ENCODE measurements at places on chromosomes 4 and X.

GRCh38 chrX:38216642-38217041 is 4.0 kb downstream of the SRPX start:
- DNase-seq = no peak

- no peak for DNase-seq
Measured at GRCh38 chr4:95080969-95081368, 323.2 kb downstream of the BMPR1B start.

DNA sequence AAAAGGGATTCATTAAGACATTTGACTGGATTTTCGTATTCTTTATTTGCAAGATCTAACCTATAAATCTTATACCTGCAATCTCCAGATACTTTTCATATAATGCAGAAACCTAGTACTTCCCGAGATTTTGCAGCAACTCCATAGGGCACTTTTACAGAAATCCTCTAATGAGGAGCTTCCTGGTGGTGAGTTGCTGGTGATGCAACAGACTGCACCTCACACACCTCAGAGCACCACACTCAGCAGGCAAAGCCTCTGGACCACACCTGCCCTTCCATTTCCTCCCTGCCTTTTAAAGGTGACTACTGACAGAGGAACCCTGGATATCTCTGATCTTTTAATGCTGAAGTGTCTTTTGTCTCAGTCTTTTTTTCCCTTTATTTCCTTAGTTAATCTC is 289.4 kb downstream of the TRAM1L1 start:
- DNase-seq = no peak

GRCh38 chr4:176464748-176465147 is 145.0 kb downstream of the SPCS3 start:
- no peak for DNase-seq

- DNase-seq = no peak
Measured at GRCh38 chrX:46236411-46236810, 308.8 kb downstream of the ZNF674 start.

GRCh38 chr4:104352211-104352610 is 142.5 kb downstream of the CXXC4 start:
- DNase-seq = no peak

GRCh38 chrX:39782276-39782675 is 315.5 kb downstream of the BCOR start:
- no peak for DNase-seq

DNA sequence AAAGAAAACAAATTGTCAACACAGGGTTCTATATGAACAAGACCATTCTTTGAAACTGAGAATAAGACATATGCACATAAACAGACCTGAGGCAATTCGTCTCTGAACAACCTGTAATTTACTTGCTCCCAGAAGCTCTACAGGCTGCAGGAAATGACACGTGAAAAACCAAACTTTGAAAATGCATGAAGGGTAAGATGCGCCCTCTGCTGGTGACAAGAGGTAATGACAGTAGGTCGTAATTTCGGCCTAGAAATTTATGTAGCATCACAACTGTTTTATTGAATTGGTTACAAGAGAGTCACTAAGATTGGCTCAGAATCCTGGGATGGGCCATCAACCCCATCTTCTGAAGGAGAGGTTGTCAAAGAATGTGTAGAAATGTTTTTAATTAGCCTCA is 276.5 kb downstream of the PPP4R3C start:
- DNase-seq = peak; percentile 1

- DNase-seq = no peak
Measured at GRCh38 chrX:35351212-35351611, 408.6 kb downstream of the FAM47B start.

GRCh38 chrX:145631461-145631951 is 186.1 kb upstream of the SLITRK2 start:
- DNase-seq = no peak

DNA sequence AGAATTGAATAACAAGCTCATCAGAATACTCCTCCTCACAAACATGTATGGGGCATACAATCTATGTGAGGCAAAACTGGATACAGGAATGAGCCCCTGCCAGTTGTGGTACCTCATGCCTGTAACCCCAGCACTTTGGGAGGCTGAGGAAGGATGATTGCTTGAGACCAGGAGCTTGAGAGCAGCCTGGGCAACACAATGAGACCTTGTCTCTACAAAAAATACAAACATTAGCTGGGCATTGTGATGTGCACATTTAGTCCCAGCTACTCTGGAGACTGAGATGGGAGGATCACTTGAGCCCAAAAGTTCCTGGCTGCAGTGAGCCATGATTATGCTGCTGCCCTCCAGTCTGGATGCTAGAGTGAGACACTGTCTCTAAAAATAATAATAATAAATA is 611.0 kb downstream of the NLGN4X start:
- DNase-seq = no peak

GRCh38 chr4:99437723-99438404 is 2.7 kb upstream of the ADH7 start:
- no peak for DNase-seq

DNA sequence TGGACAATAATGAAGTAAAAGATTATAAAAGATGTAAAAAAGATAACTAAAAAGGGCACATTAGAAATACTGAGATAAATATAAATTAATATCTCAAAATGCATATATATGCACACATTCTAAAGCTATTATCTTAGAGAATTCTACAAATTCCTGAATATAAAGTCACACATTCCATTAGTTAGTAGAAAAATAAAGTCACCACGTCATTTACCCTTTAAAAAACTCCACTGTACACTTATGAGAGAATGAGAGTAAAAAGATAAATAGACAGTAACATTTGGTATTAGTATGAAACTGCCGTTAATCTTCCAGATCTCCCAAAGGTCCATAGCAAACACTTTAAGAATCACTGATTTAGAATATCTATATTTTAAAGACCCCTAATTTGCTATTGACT is 67.2 kb upstream of the IL15 start:
- no peak for DNase-seq

- no peak for DNase-seq
Measured at GRCh38 chrX:139725720-139726119, 17.8 kb upstream of the MCF2 start.

GRCh38 chr4:127018381-127018780 is 614.4 kb upstream of the INTU start:
- no peak for DNase-seq

- DNase-seq = no peak
Measured at GRCh38 chr4:162265802-162266201, 102.0 kb upstream of the FSTL5 start.

- DNase-seq = no peak
Measured at GRCh38 chrX:47576021-47576898, 6.0 kb upstream of the TIMP1 start.

DNA sequence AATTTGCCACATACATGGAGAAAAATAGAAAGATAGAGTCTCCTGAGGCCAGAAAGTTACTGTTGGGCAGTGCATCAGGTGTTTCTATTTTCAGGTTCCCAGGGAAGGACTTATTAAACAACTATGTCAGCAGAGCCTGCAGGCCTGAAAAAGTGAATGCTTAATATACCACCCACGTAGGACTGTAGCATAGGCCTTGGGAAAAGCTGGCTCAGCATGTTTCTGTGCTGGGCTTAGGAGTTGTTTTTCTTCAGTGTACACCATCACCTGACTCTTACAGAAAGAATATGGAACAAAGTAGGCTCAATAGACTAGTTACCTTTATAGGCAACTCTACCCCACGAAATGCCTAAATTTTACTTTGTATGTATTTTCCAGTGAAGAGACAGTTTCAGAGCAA is 1385.9 kb downstream of the FAM133A start:
- no peak for DNase-seq

DNA sequence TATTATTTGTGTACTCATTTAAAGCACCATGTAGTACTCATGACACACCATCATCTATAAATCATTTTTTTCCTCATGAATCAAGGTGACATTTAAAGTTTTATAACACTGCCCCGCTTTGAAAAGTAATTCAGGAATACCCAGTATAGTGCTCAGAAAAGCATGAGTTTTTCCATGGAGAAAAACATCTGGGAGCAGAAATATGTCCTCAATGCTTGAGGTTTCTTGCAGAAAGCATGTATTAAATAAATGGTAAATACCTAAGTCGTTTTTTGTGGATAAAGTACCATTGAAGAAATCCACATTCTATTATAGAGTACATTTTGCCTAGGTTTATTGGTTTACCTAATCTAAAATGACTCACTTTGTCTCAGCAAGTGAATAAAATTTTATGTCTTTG is 66.2 kb downstream of the UBA6 start:
- DNase-seq = no peak

DNA sequence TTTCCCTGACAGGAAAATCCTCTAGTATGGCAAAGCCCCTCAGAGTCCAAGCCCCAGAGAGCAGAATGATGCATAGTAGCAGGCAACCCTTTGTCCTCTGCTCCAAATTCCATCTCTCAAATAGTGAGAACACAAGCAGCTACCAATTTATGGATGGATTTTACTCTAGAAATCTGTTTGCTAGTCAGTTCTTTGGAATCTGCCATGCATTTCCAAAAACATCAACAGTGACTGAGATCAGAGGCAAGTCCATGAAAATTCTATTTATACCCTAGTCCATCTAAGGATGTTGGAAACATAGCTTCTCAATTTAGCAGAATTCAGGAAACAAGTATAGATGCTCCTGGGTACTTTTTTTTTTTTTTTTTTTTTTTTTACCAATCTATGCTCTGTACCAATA is 10.0 kb upstream of the CC2D2A start:
- DNase-seq = no peak

GRCh38 chrX:63673896-63674295 is 111.1 kb downstream of the ARHGEF9 start:
- no peak for DNase-seq

DNA sequence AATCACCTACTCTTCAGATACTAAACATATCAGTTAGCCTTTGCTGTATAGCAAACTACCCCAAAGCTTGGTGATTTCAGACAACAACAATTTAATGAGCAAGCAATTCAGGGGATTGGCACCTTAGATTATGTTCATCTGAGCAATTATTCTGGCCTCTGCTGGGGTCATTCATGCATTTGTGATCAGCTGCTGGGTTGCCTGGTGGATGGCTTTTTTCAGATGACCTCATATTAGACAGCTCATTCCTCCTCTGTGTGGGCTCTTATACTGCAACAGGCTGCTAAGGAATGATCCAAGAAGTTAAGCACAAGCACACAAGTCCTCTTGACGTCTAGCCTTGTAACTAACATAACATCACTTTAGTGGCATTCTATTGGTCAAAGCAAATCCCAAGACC is 153.0 kb upstream of the PPP1R2C start:
- DNase-seq = no peak

DNA sequence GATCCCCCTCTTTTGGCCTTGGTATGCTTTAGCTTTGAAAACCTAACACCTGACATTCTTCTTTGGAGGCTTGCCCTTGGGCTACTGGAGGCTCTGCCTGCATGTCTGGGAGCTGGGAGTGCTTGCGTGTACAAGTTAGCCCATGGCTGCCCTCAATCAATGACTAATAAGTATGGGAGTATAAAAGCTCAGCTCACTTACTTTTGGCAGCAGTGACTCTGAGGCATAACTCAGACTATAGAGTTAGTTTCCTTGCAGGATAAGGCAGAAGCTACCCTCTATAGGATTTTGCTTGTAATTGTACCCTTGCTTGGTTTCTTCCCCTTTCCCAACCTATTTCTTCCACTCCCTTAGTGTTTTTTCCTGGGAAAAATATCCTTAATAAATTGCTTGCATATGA is 247.9 kb downstream of the PPP1R2C start:
- DNase-seq = peak; percentile 14

DNA sequence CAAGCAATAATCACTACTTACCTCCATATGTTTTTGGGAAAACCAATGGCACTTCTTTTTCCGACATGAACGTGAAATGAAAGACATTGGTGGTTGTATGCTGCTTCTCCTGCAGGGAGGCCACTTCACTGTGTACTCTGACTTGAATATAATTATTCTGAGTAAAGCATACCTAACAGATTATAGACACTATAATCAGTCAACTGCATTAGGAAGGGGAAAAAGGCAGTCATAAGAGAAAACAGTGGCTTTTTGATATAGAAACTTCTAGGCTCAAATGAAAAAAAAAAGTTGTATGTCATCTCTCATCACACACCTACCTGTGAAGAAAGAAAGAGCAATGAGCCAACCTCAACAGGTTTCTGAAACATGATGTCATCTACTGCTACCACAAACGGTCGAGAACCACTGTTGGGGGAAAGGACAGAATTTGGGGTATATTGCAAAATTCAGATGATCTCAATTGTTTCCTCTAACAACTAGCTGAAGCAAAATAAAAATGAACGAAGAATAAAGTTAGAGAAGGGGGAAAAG is 37.4 kb downstream of the PRDX4 start:
- DNase-seq = no peak

DNA sequence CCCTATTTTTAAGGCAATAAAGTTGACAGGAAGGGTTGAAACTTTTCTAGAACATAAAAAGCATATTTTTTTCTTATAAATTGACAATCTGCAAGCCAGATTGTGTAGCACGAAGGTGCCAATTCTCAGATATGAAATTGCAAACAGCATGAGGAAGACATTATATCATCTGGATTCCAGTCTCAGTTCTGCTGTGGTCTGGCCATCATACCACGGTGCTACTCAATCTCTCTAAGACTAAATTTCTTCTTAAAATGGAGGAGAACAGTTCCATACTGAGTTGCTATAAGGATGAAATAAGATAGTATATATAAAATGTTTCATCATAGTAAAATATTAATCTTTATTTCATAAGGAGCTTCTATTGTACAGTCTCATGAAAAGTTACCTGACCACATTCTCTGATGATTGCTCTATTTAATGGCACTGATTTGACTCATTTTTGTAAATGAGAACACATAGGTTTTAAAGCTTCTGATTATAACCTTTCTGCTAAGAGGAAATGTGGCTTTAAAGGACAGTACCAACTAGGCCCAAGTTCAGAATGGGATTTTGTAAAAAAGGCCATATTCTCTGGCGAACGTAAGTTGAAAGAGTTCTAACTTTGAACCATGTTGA is 127.9 kb downstream of the SHROOM3 start:
- DNase-seq = no peak

DNA sequence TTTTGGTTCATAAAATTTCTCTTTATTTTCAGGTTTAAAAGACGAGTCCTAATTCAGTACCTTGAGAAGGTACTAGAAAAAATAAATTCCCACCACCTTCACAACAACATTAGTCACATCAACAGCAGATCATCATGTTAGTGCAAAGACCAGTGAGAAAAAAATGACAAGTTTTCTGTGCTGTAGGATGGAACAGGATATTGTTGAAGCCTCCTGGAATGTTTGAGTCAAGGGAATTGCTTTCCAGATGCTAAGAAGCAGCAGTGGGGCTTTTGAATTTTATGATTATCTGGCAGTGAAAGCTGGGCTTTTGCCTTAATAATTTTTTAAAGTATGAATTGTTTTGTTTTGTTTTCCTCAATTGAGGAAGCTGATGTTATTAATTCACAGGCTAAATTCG is 61.0 kb downstream of the INTS6L start:
- DNase-seq = no peak

DNA sequence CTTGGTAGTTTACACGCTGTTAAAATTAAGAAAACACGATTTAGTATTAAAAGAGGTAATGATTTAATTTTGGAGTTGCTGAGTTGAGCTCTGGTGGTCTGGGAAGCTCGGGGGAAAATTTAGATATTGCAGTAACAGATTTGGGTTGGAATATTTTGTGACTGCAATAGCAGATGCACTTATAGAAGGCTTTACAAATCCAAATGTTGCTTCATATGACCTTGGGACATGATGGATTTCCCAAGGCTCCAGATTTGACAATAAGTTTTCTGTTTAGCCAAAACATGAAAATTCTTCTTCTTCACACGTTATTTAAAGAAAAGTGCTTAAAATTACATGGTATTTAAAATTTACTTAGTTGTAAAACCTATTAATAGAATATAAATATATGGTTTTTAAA is 302.0 kb downstream of the SPRY1 start:
- DNase-seq = no peak

GRCh38 chr4:24858026-24858425 is 54.8 kb downstream of the CCDC149 start:
- DNase-seq = peak; percentile 9

- no peak for DNase-seq
Measured at GRCh38 chrX:3994315-3994714, 280.9 kb upstream of the PRKX start.
